ENCODE measurements at places on chromosomes 5 and 9.

DNA sequence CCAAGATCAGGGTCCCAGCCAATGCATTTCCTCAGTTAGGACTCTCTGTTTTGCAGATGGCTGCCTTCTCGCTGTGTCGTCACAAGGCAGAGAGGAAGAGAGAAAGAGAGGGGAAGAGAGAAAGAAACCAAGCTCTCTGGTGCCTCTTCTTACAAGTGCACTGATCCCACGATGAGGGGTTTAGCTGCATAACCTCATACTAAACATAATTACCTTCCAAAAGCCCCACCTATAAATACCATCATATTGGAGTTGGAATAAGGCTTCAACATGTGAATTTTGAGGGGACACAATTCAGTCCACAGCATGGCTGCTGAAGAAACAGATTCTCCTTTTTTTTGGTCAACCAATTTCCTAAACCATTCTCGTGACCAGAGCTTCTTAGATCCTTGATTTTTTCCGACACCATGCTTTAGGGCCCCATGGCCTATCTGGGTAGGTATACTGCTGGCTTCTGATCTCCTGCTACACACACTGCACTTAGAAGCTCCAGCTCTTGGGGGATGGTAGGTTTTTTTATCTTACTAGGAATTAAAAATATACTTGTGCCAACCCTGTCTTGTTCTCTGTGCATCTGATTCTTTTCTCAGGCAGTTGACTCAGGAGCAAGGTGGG, 5.1 kb downstream of the CAMK4 start:
- no peak for DNase-seq

DNA sequence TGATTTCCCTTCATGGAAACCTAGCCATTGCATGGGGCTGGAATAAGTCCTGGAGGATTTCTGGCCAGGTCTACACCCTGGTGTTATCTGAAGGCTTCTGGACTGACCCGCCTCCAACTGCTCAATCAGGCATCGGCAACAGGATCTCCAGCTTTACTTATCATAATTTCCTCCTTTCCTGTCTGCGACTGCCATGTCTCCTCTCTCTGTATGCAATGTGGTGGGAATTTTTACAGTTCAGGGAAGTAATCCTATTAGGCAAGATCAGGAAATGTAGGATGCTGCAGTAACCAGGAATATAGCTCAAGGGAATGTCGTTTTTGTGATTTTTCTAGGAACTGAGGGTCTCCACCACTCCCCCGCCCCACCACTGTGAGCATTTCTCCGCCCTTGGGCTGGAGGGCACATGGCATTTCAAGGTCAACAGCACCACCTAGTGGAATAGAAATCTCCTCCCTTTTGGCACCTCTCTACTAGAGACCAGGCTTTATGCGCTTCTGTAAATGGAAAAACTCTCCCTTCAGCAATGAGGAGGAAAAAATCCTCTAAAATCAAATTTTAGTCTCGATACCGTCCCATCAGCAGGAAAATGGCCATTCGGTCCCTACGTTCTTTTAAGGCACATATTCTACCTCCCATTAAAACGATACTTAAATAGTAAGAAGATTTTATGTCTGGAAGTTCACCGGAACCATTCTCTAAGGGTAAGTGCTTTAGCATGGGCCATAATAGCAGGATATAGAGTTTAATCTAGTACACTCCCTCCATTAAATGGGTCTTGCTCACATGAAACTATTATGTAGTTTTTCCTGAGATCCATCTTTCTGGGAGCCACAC, 93.0 kb downstream of the YTHDC2 start:
- DNase-seq = peak; percentile 13

DNA sequence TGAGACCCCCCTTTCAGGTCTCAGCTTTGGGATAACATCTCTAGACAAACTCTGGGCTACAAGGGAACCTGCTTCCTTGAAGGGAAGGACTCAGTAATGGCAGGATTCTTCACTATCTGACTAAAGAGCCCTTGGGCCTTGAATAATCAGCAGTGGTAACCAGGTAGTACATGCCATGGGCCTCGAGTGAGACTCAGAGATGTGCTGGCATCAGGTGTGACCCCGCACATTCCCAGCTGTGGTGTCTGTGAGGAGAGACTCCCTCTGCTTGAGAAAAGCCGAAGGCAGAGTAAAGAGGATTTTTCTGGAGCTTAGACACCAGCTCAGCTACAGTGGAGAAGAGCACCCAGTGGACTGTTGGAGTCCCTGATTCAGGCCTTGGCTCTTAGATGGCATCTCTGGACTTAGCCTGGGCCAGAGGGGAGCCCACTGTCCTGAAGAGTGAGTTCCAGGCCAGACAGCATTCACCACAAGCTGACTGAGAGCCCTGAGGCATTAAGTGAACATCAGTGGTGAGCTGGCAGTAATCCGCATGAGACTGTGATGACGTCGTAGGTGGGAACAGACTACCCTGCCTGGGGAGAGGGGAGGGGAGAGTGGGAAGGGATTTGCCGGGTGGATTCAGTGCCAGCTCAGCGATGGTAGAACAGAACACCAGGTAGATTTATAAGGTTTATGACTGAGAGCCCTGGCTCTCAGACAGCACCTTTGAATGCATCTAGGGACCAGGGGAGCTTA, 5.3 kb upstream of the ZNF782 start:
- DNase-seq = no peak

GRCh38 chr5:38462976-38463633, 93.3 kb downstream of the LIFR start:
- no peak for DNase-seq

DNA sequence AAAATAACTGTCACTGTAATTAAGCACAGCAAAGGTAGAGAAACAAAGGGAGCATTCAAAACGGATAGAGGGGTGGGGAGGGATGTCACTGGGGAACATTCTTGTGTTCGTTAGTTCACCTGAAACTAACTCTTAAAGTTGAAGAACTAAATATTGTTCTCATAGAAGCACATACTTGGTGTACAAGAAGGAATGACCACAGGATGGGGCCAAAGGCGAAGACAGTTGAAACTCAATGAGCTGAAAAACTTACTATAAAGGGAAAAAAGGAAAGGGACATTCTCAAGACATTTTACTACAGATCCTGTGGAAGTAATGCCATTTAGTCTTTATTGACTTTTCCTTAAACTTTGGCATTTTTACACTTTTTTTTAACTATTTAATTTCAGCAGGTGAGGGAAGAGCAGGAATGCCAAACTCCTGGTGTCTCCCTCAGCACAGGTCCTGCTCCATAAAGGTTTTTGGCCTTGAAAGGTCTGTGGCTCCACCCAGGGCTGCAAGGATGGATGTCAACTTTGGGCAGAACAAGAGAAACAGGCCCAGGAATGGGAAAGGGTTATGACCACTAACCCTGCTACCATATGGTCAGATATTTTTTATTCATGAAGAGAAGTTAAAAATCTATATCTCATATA, 197.6 kb upstream of the RASA1 start:
- no peak for DNase-seq

- peak; percentile 40 for DNase-seq
These were observed 12.4 kb downstream of the TNFAIP8 start for GRCh38 chr5:119368238-119368630.

GRCh38 chr9:118473521-118473920, 769.3 kb downstream of the TLR4 start:
- DNase-seq = no peak

DNA sequence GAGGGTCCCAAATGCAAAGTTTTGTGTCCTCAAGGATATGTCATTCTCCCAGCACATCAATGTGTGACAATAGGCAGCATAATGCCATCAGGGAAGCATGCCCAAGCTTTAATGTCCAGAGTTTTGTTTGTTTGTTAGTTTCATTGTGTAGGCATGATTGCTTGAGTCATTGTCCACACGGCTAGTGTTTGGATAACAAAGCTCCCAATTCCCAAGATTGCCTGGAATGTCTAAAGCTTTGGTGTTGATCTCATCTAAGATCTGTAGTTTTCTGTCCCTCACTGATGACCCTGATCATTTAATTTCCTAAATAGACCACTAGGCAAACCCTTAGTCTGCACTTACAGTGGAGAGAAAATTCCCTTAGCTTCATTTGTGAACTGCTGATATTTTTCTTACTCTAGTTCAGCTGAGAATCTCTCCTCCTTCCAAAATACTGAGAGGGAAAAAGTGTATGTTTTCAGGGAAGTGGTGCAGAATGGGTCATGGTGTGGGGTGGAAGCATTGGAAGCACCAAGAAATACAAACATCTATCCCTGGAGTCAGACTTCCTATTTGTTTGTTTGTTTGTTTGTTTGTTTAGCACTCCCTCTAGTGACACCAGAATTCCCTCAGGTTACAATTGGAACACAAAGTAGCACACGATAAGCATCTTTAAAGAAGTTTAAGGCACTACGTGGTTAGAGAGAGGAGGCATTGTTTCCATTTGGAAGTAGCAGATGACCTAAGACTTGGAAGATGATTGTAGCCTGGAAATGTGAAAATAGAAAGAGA, 127.1 kb downstream of the PRDM6 start:
- no peak for DNase-seq

GRCh38 chr5:117333011-117333410, 758.4 kb upstream of the SEMA6A start:
- DNase-seq = no peak

GRCh38 chr5:34550247-34550646, 105.9 kb upstream of the RAI14 start:
- no peak for DNase-seq

DNA sequence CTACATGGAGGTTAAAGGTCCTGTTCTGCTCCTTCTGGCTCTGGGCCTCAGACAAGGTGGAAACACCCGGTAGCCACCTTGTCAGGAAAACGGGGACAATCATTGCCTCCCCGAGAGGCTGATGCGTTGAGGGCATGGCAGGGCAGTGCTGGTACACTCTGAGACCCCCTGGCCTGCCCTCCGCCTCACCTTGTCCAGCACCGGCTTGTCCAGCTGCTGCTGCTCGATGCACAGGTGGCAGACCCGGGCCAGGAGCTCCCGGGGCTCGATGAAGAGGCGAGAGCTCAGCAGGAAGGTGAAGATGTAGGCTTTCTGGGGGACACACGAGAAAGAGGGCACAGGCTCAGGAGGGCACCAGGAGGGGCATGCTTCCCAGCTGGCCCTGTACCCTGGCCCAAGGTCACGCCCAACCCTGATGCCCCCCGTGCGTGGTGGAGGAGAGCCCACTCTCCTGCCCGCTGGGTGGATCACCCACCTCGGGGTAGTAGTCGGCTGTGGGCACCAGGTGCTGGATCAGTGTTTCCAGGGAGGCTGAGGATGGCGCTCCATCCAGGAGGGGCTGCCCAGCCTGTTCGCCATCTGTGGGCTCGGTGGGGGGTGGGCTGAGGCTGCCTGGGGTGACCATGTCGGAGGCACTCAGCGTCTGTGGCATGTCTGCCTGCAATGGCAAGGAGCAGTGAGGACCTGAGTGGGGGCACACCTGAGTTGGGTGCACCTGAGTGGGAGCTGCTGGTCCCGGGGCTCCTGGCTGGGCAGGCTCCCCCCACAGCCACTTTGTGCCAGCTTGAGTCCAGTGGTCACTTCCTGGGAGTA, 66.0 kb upstream of the RNF130 start:
- DNase-seq = no peak

GRCh38 chr5:41835645-41836044, 34.6 kb downstream of the OXCT1 start:
- no peak for DNase-seq

- no peak for DNase-seq
These were observed 2002.9 kb downstream of the MAT2B start for GRCh38 chr5:165508286-165508685.

DNA sequence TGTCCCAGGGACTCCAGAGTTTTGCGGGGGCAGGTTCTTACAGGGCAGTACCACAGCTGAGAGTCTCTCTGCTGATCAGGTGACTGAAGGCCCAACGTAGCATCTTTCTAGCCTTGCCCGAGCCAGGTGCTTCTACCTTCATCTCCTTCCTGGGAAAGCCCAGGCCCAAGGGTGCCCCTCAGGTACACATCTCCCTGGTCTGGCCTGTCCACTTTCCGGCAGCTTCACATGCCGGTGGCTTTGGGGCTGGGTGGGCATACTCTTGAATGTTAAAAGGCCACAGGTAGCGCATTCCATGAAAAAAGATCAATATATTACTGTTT, 5.7 kb upstream of the PHYKPL start:
- DNase-seq = no peak

DNA sequence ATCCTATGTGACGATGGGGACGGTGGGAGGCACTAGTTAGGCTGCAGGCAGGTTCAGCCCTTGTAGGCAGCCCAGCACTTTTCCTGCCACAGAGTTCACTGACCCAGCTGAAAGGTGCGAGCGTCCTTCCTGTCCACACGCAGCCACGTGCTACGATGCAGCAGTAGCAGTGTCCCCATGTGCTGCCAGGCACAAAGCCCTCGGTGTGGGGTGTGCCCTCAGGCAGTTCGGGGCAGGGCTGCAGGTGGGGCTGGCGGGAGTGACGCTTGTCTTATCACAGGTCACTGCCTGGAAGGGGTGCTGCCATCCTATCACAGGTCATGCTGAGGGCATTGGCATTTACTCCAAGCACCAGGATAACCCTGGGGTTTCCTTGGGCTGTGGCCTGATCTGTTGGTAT, 46.8 kb upstream of the CLPTM1L start:
- no peak for DNase-seq

- no peak for DNase-seq
These were observed 147.5 kb downstream of the GNAQ start for GRCh38 chr9:77883846-77884771.

DNA sequence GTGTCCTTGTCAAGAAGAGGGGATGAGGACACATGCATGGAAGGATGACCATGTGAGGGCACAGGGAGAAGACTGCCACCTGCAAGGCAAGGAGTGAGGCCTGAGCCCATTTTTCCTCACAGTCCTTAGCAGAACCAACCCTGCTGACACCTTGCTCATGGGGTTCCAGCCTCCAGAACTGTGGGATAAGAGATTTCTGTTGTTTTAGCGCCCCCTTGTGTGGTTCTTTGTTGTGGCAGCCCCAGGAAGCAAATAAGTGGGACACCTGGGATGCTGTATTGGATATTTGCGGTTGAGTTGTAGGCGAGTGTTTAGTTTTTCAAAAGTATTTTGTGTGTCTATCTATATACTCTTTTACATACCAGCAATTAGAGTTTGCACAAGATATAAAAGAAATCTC, 206.4 kb downstream of the NXNL2 start:
- no peak for DNase-seq

- DNase-seq = no peak
These were observed 404.5 kb downstream of the YTHDC2 start for GRCh38 chr5:113917997-113918396.

DNA sequence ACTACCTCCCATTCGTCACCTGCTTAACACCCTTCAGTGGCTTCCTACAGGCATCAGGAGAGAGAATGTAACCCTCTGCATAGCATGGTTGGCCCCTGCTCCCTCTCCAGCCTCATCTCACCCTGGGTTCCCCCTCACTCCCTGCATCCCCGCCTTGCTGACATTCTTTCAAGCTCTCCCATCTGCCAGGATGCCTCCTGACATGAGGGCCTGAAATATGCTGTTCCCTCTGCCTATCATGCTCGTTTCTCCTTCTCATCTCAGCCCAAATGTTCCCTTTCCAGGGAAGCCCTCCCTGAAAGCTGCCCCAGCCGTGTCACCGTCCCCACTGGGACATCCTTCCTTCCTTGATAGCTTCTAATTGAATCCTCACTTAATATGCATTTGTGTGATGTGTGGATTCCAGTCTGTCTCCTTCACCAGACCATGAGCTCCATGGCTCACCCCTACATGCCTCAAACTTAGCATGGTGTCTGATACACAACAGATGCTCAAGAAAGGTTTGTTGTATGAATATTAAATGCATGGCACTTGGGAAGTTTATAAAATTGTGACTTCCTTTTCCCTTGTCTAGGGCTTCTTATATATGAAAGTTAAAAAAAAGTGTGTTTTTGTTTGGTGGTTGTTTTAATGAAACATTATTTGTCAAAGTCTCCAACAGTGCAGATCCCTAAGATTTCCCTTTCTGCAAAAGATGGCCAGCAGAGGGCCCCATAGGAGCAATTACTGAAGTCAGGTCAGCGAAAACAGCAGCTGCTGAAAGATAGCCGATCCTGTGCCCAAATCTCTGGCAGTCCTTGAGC, 7.3 kb upstream of the C5orf58 start:
- peak; percentile 76 for DNase-seq
